Osteoblast (primary cell): ENCODE measurements at places on chromosomes 13 and 19. TPM values are rescaled to one million over a fixed set of nuclear protein-coding genes. Genes with fewer than 3 reads are reported as not detected.
A peak's percentile ranks its signal among the peaks of the same experiment; 100 is the strongest.

ZNF772 gene
- 19.2 and 22.1 TPM in 2 replicates for total RNA-seq

DNA sequence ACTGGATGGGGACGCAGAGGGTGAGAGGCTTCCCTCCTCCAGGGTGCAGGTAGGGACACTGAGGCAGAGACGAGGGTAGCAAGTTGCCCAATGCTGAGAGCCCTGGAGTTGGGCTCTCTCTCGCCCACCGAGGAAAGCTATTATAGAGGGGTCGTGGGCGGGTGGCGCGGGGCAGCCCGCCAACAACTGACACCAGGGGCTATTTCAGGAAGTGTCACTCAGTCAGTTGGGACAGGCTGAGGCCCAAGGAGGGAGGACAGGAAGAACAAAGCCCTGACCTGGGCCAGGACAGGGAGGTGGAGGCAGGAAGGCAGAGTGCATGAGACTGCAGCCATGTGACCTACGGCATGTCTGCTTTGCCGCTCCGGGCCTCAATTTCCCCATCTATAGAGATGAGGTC, 29.9 kb downstream of the TINCR start:
- peaks cover 4% of the 10 kb centered on the region for H3K27me3 ChIP-seq
- H3K4me3 ChIP-seq = no peak overlapping the region
- H3K36me3 ChIP-seq = no peaks in the 10 kb centered on the region
- H3K4me1 ChIP-seq = no peaks in the 10 kb centered on the region

SMAD9 gene
- 3.2 and 4.7 TPM in 2 replicates for total RNA-seq

LIM2 gene
- total RNA-seq = not detected in 2 replicates

DNA sequence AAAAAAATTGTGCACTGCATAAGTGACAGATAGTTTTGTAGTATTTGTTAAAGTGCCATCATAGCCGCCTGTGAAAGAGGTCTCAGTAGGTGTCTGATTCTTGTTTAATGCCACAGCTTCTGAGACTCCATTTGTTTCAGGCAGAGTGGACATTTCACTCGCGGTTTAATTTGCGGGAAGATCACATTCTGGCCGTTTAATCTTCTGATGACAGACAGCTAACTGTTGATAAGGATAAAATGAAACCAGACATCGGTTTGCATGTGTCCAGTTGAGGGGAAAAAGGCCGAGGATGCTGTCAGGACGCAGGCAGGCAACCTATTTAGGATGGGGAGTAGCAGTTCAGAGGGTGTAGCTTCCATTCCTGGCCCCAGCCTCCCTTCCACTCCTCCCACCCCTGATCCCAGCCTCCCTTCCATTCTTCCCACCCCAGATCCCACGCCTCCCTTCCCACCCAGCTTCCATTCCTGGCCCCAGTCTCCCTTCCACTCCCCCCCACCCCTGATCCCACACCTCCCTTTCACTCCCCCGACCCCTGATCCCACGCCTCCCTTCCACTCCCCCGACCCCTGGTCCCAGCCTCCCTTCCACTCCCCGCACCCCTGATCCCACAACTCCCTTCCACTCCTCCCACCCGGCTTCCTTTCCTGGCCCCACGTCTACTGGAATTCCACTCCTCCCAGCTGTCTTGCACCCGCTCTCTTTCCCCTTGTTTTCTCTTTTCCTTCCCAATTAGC, 23.8 kb downstream of the ATP11A start:
- no peak overlapping the region for H3K4me3 ChIP-seq
- H3K4me1 ChIP-seq = peaks cover 13% of the 10 kb centered on the region
- DNase-seq = no peak
- no peaks in the 10 kb centered on the region for H3K36me3 ChIP-seq
- H3K27ac ChIP-seq = no peak overlapping the region

- H3K27ac ChIP-seq = no peak overlapping the region
- H3K36me3 ChIP-seq = no peaks in the 10 kb centered on the region
- peaks cover 4% of the 10 kb centered on the region for H3K4me1 ChIP-seq
- H3K4me3 ChIP-seq = no peak overlapping the region
Observed at GRCh38 chr19:48540110-48540509, 11.9 kb upstream of the SULT2B1 start.

- H3K4me3 ChIP-seq = no peak overlapping the region
- DNase-seq = no peak
- no peaks in the 10 kb centered on the region for H3K27me3 ChIP-seq
- H3K4me1 ChIP-seq = peaks cover 28% of the 10 kb centered on the region
Observed at GRCh38 chr19:17125062-17125727, 49.6 kb downstream of the MYO9B start.

FGF21 gene
- not detected in 2 replicates for total RNA-seq

MYH14 gene
- total RNA-seq = under 0.01 TPM in 1 of 2 replicates, not detected in the other

SYCN gene
- total RNA-seq = not detected in 2 replicates

DNA sequence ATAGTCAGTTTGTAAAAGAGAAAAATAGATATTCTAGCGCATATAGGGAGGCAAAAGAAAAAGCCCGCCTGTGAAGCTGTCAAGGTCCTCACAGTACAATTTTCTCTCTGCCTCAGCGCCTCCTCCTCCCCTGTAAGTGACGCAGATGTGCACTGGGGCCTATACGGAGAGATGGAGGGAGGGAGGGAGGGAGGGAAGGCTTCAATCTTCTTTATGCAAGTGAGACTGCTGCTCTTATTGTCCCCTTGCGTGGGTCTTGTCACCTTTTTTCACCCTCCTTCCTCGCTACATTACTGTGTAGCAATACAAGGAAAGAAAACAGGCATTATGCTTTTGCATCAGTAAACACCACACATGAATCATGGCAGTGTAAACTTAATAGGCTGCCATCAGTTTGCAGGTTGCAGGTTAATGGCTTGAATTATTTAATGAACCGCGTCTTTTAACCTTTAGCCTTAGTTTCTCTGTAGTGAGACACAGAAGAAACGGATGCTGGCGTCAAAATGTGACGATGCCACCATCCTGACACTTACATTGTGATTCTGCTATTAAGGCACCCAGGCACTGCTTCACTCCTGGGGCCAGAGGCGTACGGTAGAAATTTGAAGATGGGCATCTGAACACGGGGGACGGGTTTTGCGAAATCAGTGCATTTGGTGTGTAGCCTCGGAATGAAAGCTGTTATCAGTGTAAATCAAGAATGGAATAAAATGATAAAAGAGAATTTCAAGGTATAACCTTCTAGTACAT, at the start of gene KLHL1:
Gene KLHL1 (minus strand): TSS at position 97 of the 750 bp plus-strand sequence. CDS start 753 bp downstream, outside the sequence.
- no peak for DNase-seq
- H3K36me3 ChIP-seq = no peaks in the 10 kb centered on the region
- no peak within 1 kb of the TSS for H3K4me3 ChIP-seq
- H3K27me3 ChIP-seq = no peaks in the 10 kb centered on the region

FLT1 gene
- total RNA-seq = under 0.01 TPM in 1 of 2 replicates, not detected in the other

GRCh38 chr13:99203601-99204579, 3.2 kb downstream of the UBAC2 start:
- H3K4me3 ChIP-seq = no peak overlapping the region
- DNase-seq = peak; percentile 21
- no peak overlapping the region for H3K27ac ChIP-seq

GPC5 gene
- total RNA-seq = 0.29 and 0.36 TPM in 2 replicates

GRCh38 chr13:33110386-33110712, 94.1 kb downstream of the KL start:
- H3K27ac ChIP-seq = peak overlapping the region; percentile 82
- no peaks in the 10 kb centered on the region for H3K27me3 ChIP-seq
- no peak overlapping the region for H3K4me3 ChIP-seq
- no peak for DNase-seq
- H3K4me1 ChIP-seq = peaks cover 53% of the 10 kb centered on the region

KLK10 gene
- total RNA-seq = not detected in 2 replicates

GRCh38 chr19:18157465-18158063, 4.6 kb downstream of the PIK3R2 start:
- H3K36me3 ChIP-seq = peaks cover 16% of the 10 kb centered on the region
- peak; percentile 66 for DNase-seq

GRCh38 chr13:74306496-74306895, 172.3 kb upstream of the KLF12 start:
- no peak overlapping the region for H3K27ac ChIP-seq
- H3K4me3 ChIP-seq = no peak overlapping the region
- H3K27me3 ChIP-seq = no peaks in the 10 kb centered on the region

GRCh38 chr13:24249624-24250023, 59.8 kb upstream of the C1QTNF9 start:
- no peak overlapping the region for H3K27ac ChIP-seq
- H3K27me3 ChIP-seq = no peaks in the 10 kb centered on the region
- peaks cover 7% of the 10 kb centered on the region for H3K4me1 ChIP-seq
- H3K36me3 ChIP-seq = no peaks in the 10 kb centered on the region
- no peak for DNase-seq

DNA sequence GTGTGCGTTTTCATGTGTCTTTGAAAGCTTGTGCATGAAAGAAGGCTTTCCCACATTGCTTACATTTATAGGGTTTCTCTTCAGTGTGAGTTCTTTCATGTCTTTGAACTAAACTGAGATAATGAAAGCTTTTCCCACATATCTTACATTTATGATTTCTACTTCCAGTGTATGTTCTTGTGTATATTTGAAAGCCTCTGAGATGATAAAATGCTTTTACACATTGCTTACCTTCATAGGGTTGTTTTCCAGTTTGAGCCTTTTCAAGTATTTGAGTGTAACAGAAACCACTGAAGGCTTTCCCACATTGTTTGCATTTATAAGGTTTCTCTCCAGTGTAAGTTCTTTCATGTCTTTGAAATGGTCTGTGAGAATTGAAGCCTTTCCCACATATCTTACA, 9.8 kb upstream of the ZNF441 start:
- H3K36me3 ChIP-seq = no peaks in the 10 kb centered on the region
- H3K27me3 ChIP-seq = no peaks in the 10 kb centered on the region
- no peak overlapping the region for H3K27ac ChIP-seq
- no peak for DNase-seq
- H3K4me1 ChIP-seq = no peaks in the 10 kb centered on the region

MATK gene
- total RNA-seq = not detected in 2 replicates

GRCh38 chr13:30313311-30313710, 6.0 kb upstream of the KATNAL1 start:
- H3K4me3 ChIP-seq = no peak overlapping the region
- DNase-seq = no peak
- H3K27ac ChIP-seq = no peak overlapping the region
- peaks cover 13% of the 10 kb centered on the region for H3K4me1 ChIP-seq
- H3K27me3 ChIP-seq = no peaks in the 10 kb centered on the region

- DNase-seq = peak; percentile 93
- no peaks in the 10 kb centered on the region for H3K27me3 ChIP-seq
- H3K36me3 ChIP-seq = no peaks in the 10 kb centered on the region
- no peak overlapping the region for H3K4me3 ChIP-seq
- peaks cover 9% of the 10 kb centered on the region for H3K4me1 ChIP-seq
- H3K27ac ChIP-seq = peak overlapping the region; percentile 12
Observed at GRCh38 chr13:114101358-114102130, 30.9 kb downstream of the RASA3 start.

ZNF709 gene
- total RNA-seq = 5.0 and 5.1 TPM in 2 replicates

- no peak overlapping the region for H3K4me3 ChIP-seq
- no peaks in the 10 kb centered on the region for H3K36me3 ChIP-seq
- no peak for DNase-seq
Observed at GRCh38 chr13:45737571-45738017, 35.5 kb downstream of the CBY2 start.

- no peak overlapping the region for H3K4me3 ChIP-seq
- H3K27ac ChIP-seq = no peak overlapping the region
- peaks cover 29% of the 10 kb centered on the region for H3K4me1 ChIP-seq
- DNase-seq = no peak
- H3K27me3 ChIP-seq = no peaks in the 10 kb centered on the region
Observed at GRCh38 chr19:55554302-55554701, 9.0 kb upstream of the SBK3 start.

GRCh38 chr19:7236153-7236552, 58.1 kb downstream of the INSR start:
- H3K27ac ChIP-seq = no peak overlapping the region
- DNase-seq = no peak
- H3K4me3 ChIP-seq = no peak overlapping the region
- no peaks in the 10 kb centered on the region for H3K4me1 ChIP-seq

DCT gene
- total RNA-seq = under 0.01 and 0.29 TPM in 2 replicates

ZNF544 gene
- total RNA-seq = 22.1 and 32.9 TPM in 2 replicates

NLRP11 gene
- total RNA-seq = not detected in 2 replicates

RUVBL2 gene
- 113 and 122 TPM in 2 replicates for total RNA-seq

GRCh38 chr13:58480061-58480460, 848.5 kb downstream of the PCDH17 start:
- no peaks in the 10 kb centered on the region for H3K27me3 ChIP-seq
- no peak overlapping the region for H3K4me3 ChIP-seq
- no peak for DNase-seq
- H3K27ac ChIP-seq = no peak overlapping the region
- no peaks in the 10 kb centered on the region for H3K36me3 ChIP-seq
- no peaks in the 10 kb centered on the region for H3K4me1 ChIP-seq

LCP1 gene
- 0.59 and 1.4 TPM in 2 replicates for total RNA-seq

MBD3L3 gene
- total RNA-seq = not detected in 2 replicates

C19orf81 gene
- total RNA-seq = not detected in 2 replicates

DNA sequence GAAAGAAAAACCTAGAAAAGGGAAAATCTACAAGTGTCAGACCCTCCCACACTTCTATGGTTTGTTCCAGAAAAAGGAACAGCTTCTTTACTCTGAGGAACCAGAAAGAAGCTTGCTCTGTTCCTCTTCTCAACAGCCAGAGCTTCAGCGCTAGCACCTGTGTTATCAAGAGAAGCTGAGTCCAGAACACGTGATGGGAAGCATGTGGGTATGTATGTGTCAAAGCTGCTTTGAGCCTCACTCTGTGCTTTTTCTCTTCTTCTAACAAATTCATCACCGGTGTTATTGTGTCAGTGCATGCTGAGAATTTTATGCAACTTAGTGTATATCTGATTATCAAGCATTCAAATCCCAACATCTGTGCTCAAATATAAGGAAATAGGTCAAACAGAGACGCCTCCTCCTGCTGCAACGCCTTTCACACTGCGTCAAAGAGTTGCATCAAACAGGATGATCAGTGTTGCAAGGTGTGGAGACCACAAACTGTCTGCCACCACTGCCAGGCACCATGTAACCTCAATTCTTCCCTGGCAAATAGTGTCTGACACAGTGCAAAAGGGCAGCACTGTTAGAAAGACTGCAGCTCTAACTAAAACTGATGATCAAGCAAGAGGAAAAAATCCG, 83.9 kb downstream of the LRRC63 start:
- peak; percentile 21 for DNase-seq
- H3K27me3 ChIP-seq = no peaks in the 10 kb centered on the region
- H3K27ac ChIP-seq = peak overlapping the region; percentile 92
- H3K36me3 ChIP-seq = no peaks in the 10 kb centered on the region
- H3K4me3 ChIP-seq = no peak overlapping the region
- peaks cover 34% of the 10 kb centered on the region for H3K4me1 ChIP-seq

- no peak overlapping the region for H3K27ac ChIP-seq
- H3K36me3 ChIP-seq = peaks cover 20% of the 10 kb centered on the region
- no peak for DNase-seq
- H3K4me1 ChIP-seq = peaks cover 10% of the 10 kb centered on the region
- H3K4me3 ChIP-seq = no peak overlapping the region
- no peaks in the 10 kb centered on the region for H3K27me3 ChIP-seq
Observed at GRCh38 chr19:17517898-17518297, 6.4 kb downstream of the PGLS start.

GRCh38 chr19:843180-843835, 2.5 kb downstream of the PRTN3 start:
- H3K4me3 ChIP-seq = no peak overlapping the region
- H3K27ac ChIP-seq = no peak overlapping the region
- DNase-seq = no peak
- no peaks in the 10 kb centered on the region for H3K36me3 ChIP-seq
- peaks cover 35% of the 10 kb centered on the region for H3K27me3 ChIP-seq
